ENCODE measurements at places on chromosomes 6 and 20.

DNA sequence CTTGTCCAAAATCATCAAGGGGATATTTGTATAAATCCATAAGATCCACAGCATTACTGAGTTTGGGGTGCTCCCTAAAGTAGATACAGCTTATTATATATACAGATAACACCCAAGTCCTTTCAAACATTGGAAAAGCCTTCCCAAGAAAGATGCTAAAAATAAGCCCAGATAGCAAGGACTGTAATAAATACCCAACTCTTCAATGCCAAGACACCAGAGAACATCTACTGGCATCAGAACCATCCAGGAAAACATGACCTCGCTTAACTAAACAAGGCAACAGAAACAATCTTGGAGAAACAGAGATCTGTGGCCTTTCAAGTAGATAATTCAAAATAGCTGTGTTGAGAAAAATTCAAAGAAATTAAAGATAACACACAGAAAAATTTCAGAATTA, 761.4 kb downstream of the GRIK2 start:
- DNase-seq: no peak

DNA sequence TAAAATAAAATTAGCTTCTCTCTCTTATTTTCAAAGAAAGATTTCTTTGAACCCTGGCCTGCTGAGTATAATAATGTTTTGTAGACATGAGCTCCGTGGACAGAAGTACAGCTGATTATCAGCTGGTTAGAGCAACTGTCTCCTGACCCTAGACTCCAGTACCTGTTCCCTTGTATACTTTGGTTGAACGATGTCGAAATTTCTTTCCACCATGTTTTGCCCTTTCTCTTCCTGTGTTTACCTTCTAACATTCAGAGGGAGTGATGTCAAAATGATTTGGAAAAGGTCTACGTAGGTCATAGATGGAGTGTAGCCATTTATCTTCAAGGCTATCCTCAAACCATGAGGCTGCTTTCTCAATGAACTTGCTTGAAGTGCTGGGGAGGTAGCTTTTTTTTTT, 16.8 kb upstream of the ADTRP start:
- no peak for DNase-seq

DNA sequence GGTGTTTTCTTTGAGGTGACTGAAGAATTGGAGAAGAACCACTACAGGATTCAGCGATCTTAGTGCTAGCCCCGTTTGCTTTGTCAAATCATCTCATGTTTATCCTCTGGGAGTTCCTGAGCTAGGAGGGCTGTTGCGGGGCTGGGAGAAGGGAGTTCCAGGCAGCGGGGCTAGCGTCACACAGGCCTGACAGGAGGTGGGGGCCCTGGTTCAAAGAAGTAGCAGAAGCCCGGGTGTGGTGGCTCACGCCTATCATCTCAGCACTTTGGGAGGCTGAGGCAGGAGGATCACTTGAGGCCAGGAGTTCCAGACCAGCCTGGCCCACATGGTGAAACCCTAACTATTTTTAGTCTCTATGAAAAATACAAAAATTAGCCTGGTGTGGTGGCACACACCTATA, 33.2 kb upstream of the SULF2 start:
- no peak for DNase-seq

DNA sequence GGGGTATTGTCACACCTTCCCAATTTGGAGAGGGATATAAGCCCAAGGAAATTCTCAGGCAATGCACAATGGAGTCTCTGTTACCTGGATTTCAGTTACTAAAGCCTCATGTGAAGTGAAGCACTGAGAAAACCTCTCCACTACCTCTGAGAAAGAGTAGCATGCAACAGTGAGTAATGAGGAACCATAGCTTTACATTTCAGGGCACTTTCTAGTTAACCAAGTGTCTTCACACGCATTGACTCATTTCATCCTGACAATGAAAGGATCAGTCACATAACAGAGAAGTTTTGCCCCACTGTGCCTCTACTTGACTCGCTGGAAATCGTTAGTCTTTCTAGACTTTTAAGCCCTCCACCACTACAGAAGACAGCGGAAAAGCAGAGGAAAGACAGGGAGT, 86.2 kb upstream of the ARID1B start:
- DNase-seq: no peak

- DNase-seq: no peak
Measured at GRCh38 chr6:7707787-7708186, 18.1 kb upstream of the BMP6 start.

Data from HS-27A (cell line).